ENCODE measurements at places on chromosomes 5 and 9.
A peak's percentile ranks its signal among the peaks of the same experiment; 100 is the strongest.

DNA sequence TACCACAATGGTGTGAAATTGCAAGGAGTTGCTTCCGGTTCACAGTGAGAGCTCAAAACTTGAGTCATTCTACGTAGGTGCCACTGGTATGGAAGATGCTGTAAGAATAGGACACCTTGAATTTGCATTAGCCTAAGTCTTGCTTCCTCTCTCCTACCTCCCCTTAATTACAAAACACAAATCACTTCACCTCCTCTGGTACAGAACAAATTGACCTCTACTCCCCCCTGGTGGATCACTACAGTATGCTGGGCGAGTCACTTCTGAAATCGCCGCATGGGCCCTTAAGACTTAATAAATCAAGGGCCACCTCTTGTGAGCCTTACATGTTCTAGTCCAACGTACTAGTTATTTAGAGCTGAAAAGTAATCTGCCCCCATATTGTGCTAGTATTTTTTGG is 145.3 kb upstream of the SMARCA2 start:
- peak; percentile 64 for DNase-seq

DNA sequence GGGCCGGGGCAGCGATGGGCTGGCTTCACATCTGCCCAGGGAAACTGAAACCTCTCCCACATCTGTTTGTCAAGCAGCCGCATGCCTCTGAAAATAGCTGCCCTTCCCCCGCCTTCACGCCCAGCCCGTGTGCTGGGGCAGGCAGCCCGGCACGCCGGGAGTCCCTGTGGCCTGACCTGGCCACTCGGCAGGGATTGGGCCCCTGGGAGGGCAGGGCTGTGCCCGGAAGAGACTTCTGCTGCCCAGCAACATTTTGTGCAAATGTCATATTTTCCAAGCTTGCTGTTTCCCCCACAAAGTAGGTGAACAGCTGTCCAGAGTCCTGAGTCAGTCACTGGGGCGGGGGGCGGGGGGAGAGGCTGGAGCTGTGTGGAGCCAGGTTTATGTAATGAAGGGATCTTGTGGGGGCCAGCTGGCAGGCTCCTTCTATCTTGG is 8.2 kb downstream of the COL27A1 start:
- peak; percentile 78 for DNase-seq

DNA sequence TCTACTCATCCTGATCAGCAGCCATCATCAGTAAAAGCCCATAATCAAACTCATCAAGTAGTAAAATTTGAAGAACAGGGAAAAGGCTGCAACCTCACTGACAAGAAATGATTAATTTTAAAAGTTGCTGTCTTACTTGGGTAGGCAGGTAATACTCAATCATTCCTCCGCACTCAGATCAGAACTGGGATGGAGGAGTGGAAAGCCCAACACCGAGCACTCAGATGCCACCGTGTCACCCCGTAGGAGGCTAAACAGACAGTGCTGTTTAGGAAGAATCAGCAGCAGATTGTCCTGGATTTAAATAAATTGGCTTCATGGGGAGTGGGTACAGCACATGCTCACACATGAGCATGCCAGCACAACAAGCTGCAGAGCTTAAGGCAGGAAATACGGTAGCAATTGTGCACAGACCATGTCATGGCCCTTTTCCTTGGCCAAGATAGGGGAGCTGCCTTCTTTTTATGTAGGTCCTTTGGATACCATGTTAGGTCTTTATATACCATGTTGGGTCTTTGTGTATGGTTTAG is 92.6 kb upstream of the CDH6 start:
- no peak for DNase-seq

DNA sequence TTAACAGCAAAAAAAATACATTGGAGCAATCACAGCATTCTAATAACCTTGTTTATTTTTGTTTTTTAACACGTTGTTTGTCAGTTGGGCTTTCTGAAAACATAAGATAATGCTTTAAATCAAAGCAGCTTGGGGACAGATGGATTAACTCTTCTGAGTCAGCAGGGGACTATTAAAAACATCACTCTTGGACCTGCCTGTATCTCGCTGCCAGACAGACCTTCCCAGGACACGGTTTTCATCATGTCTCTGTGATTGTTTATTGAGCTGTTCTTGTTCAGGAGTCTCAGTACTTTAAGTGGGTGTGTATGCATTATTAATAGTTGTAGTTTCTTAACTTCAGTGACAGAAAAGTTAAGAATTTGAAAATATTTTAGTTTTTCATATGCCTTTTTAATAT is 173.2 kb downstream of the SH3GL2 start:
- no peak for DNase-seq

- DNase-seq, result no peak
These were observed 57.9 kb downstream of the DOCK8 start for GRCh38 chr9:272251-273213.

DNA sequence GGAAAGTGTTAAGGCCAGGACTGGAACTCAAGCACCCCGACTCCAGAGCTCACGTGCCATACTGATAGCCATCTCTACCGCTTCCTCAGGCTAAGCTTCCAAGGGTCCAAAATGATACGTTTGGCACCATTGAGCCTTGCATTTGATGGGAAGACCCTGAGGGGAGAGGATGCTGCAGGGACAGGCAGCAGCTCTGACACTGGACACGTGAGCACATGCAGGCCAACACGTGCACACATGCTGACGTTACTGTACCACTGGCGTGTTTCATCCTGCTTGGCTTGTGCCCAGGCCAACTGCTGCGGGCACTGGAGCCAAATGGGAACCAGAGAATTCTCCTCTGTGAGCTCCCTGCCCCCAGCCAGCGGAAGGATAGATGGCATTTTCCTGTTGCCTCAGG is 5.2 kb downstream of the FAT2 start:
- DNase-seq, result no peak

GRCh38 chr5:157252711-157253465 is 13.0 kb upstream of the CYFIP2 start:
- DNase-seq, result peak; percentile 66

- no peak for DNase-seq
These were observed 19.6 kb downstream of the ETF1 start for GRCh38 chr5:138523406-138523805.

- peak; percentile 93 for DNase-seq
These were observed 39.0 kb upstream of the TARS1 start for GRCh38 chr5:33401482-33402390.

- peak; percentile 18 for DNase-seq
These were observed 8.8 kb upstream of the SEPTIN8 start for GRCh38 chr5:132785864-132786263.

DNA sequence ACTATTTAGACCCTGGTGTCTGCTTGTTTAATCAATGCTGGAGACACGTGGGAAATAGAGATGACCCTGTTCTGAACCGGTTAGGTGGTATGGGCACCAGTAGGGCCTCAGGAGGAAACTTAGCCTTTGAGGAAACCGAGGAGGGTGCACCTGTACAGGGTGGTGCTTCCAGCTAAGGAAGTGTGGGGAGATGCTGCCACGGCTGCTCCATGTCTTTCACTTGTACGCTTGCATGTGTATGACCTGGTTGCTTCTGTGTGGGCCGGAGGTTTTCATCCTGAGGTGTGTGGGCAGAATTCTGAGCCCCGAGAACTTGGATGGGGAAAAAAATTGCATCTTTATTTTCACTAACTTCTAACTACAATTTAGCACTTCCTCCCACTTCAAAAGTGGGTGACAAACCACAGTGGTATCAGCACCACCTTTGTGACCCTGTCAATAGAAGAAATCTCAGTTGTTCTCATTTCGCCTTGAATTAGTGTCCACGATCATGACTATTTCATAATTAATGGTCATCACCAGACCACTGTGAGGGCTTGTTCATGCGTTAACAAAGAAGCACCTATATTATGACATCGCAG is 99.8 kb upstream of the SPATA31C2 start:
- DNase-seq, result no peak

- DNase-seq, result no peak
These were observed 39.0 kb downstream of the RIGI start for GRCh38 chr9:32486839-32487562.

GRCh38 chr9:11199335-11199734 is 586.5 kb upstream of the PTPRD start:
- no peak for DNase-seq

GRCh38 chr5:61999371-61999770 is 306.6 kb upstream of the KIF2A start:
- no peak for DNase-seq

- DNase-seq, result no peak
These were observed 545.4 kb downstream of the CDH9 start for GRCh38 chr5:26492906-26493459.

DNA sequence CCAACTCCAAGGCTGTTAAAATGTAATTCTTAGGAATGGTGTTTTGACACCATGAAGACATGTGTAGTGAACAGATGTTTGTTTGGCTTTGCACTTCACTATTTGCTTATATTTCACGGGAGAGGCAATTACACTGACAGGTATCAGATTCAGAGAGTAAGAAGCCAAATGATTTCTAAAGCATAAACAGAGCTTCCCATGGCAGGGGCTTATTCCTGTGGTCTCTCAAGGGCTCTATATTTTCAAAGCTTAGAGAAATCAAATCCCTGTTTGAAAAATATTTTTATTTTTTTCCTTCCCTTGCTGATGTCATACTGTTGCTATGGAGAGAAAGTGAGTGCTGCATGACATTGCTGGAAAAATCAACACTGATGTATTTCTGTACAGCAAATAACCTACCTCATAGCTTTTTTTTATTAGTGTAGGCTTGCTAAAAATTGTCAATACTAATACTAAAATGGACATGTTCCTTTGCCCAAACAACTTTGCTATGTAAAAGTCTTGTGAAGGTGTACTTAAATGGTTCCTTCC is 161.4 kb downstream of the GIN1 start:
- no peak for DNase-seq

DNA sequence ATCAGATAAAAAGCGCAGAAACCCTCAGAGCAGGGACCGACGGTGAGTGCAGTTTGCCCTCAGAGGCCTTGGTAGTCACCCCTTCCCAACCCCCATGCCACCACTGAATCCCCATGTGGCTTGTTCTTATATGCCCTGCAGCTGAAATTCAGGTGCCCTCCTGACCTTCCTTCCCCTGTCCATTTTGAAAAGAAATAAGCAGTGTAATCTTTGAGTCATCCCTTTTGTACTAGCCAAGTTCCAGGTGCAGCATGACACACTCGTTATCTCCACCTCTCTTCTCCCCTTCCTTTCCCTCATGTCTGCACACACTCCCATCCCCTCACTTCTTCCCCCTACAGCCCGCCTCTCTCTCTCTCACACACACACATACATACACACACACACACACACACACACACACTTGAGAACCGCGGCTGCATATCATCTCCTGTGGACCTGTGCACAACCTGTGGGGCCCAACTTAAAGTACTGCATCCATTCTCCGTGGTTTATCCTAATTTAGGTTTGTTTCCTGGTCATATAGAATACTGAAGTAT is 53.1 kb downstream of the SYK start:
- peak; percentile 41 for DNase-seq

GRCh38 chr9:128160603-128160987 is 530 bp downstream of the BBLN start:
- DNase-seq, result peak; percentile 55

DNA sequence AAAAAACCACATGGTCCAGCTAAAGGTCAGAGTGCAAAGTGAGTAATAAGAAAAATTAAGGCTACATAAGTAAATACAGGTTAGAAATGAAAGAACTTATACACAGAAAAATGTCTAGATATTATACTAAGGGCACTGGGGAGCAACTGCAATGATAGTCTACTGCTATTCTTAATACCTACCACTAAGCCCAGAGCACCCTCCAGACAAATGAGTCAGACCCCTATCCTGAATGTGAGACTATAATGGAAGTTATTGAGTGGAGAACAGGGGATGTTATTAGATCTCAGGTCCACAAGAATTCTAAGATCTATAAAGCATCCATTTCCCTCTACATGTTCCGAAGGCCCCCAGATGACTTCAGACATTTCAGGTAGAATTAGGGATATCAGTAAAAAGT is 438.3 kb downstream of the PRELID2 start:
- DNase-seq, result no peak

DNA sequence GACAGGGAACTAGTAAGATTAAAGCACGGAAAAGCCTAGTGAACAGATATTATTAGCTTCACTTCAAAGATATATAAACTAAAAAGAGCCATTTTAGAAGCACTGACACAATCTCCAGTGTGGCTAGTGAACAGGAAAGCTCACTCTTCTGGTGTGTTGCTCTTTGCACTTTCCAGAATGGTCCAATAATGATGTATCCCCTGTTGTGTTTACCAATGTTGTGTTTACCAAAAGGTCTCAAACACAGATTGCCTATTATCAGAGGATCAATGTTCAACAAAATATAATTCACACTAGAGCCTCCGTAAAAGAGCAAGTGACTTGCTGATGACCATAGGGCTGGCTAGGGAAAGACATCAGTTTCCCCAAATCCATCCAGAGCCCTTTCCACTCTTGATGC is 11.6 kb downstream of the KLHL3 start:
- no peak for DNase-seq

- no peak for DNase-seq
These were observed 167.3 kb downstream of the PJA2 start for GRCh38 chr5:109242518-109242917.

GRCh38 chr9:20649381-20649780 is 27.1 kb upstream of the MLLT3 start:
- no peak for DNase-seq

- DNase-seq, result no peak
These were observed 918.9 kb downstream of the DTWD2 start for GRCh38 chr5:118069452-118069851.

DNA sequence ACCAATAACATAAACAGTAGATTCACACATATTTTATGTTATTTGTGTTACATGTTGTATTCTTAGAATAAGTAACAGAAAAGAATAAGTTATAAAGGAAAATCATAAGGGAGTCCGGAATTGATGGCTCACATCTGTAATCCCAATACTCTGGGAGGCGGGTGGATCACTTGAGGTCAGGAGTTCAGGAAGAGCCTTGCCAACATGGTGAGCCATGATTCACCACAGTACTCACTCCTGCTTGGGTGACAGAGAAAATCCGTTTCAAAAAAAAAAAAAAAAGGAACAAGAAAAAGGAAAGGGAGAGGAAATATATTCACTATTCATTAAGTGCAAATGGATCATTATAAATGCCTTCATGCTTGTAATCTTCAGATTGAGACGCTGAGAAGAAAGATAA is 533.3 kb upstream of the CDH9 start:
- DNase-seq, result no peak

- DNase-seq, result peak; percentile 80
These were observed 14.7 kb upstream of the TMEM250 start for GRCh38 chr9:136133191-136133958.

DNA sequence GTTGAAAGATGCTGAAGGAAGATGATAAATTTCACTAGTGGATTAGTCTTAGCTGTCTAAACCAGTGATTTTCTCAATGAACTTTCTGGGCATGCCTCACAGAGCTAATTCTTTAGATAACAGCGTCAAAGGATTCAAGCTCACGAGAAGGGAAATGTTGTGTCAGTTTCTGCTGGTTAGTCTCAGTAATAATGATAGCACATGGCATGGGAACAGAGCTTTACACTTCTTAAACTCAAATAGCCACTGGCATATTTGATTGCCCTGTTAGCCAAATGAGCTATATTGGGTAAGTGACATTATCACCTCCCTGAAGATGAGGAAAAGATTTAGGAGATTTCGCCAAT is 139.3 kb upstream of the NR3C1 start:
- no peak for DNase-seq

- DNase-seq, result peak; percentile 90
These were observed 16.1 kb downstream of the GBGT1 start for GRCh38 chr9:133147412-133148198.

- peak; percentile 98 for DNase-seq
These were observed 85.2 kb upstream of the ZBTB43 start for GRCh38 chr9:126719618-126720031.

GRCh38 chr5:8871446-8871845 is 674.4 kb downstream of the SEMA5A start:
- DNase-seq, result no peak

All from islet precursor cell (in vitro differentiated cells).